T-helper 2 cell treated with Interferon-gamma antibody and Interleukin-4, amounts not matched to agents 5 μg/mL and 100 μg/mL, for 36 hours (primary cell): ENCODE measurements at places on chromosomes 6 and 20.

DNA sequence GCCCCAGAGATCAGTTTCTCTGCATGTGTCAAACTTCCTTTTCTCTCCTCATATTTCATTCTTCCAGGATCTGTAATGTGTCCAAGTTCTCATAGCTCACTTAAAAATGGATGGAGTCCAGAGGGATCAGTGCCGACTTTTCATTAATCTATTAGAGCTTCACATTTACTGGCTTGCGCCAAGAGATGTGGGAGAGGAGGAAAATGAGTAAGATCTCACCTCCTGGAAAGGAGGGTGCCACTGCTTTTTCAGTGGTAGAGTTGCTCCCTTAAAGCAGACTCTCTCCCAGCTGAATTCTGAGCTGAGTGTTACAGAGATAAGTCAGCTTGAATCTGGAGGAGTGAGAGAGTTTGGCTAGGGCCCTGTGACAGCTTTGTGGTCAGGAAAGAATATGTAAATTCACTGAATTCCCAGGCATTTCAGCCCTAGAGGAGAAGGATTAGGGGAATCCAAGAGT lies 175.9 kb downstream of the SOX4 start:
- no peak for DNase-seq

DNA sequence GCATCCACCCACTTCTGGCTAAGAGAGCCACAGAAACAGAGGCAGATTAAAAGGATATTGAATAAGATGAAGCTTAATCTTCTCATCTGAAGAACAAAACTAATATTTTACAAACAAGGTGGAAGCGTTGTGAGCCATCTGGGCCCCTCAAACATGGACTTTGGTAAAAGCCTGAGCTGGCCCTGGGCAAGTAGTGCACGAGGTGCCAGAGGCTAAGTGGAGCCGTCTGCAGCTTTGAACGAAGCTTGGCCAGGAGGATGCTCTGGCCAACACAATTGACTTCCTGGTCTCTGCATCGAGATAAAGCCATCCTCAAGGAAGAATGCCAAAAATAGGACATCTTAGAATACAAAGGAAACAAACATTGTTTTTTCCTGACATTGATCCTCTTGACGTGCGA lies 53.2 kb upstream of the PLEKHG1 start:
- no peak for DNase-seq

DNA sequence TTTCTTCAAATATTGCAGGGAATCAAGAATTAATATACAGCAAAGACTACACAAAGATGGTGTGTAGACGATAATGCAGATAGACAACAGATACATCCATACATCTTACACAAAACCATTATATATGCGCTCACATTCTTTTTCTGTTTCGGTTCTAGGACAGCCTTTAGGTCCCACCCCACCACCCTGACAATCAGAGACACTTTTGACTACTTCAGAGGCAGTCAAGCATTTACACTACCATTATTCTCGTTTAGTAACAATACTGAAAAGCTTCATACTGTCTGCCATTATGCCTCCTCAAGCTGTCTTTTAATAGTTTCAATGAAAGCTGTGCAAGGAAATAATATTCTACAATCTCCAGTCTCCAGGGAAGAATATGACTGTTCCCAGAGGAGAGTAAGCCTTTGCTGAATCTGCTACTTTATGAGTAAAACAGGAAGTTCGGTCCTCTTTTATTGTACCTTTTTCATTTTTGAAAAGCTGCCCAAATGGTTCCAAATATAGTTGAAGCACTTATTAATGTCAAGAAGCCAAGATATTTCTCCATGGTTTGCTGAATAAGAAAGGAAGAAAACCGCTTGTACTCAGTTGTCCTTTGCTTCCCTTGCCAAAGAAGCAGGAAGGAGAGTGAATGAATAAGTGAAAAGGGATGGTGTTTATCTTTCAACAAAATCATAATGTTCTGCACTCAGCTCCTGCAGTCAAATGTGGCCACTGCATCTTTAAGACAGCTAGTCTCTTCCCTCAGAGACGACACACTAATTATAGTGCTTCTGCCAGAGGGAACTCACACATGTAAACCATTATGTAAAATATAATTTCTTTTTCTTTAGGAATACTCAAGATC lies 468.3 kb downstream of the CDC5L start:
- DNase-seq: no peak

- no peak for DNase-seq
Observed at GRCh38 chr6:113971741-113972140, 793 bp upstream of the HDAC2 start.

DNA sequence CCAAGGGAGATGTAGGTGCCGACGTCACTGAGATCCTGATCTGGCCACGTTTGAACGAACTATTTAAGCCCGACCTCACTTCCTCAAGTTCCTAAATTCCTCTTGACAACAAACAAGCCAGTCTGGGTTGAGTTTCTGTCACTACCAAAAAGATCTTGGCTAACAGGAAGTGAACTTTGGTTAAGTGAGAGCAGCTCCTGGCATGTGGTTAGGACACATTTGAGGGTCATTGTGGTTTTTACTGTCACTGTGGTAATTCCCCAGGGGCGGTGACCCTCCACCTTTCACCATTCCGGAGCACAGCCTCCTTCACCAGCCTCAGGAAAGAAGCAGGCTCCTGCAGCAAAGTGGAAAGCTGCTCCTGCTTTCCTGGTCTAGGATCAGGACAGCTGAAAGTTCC lies 43.1 kb upstream of the ZNF831 start:
- peak; percentile 14 for DNase-seq

DNA sequence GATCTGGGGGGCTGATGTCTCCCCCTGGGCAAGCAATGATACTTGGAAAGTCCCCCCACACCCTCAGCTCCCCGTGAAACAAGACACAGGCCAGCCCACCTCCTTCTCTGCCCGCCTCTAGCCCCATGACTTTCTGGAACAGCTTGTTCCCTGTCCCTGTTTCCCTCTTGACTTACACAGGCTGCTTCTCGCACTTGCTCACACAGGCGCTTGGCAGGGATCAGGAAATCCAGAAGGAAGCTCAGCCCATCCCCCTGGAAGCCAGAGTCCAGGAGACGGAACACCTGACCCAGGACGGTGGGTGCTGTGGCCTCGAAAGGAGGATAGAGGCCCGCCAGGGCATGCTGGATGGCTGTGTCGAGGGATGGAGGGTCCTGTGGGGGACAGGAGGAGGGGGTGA lies 14.8 kb downstream of the KIAA1755 start:
- no peak for DNase-seq

DNA sequence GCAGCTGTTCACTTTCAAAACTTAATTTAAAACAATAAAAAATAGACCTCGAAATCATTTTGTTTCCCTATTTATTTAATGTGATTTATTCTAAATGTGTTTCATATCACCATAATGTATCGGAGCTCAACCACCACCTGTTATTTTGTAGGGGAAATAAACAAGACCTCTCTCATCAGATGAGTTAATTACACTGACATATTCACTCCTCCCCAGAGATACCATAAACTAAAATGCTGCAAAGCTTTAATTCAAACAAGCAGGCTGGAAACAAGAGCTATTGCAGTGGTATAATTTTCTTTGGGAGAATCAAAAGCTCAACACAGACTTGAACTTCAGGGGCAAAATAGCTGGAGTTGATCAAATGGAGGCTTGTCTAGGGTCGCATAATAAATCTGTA lies 303.5 kb upstream of the TSHZ2 start:
- no peak for DNase-seq

DNA sequence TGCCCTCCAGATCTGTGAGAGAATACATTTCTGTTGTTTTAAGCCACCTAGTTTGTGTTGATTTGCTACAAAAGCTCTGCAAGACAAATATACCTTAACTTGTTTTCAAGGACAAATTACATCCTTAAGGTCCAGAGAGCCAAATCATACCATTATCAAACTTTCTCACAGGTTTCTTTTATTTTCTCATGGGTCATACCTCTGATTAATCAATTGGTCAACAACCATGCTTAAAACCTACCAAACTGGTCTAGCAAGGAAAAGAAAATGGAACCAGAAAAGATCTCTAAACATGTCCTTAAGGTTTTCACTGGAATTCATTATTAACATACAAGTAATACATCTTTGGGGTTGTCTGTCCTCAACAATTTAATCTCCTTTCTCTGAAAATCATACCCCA lies 535.0 kb downstream of the CD83 start:
- no peak for DNase-seq

GRCh38 chr6:164243949-164244348 lies 829.4 kb downstream of the QKI start:
- no peak for DNase-seq

GRCh38 chr6:158517038-158517437 lies 42.9 kb upstream of the TMEM181 start:
- no peak for DNase-seq

DNA sequence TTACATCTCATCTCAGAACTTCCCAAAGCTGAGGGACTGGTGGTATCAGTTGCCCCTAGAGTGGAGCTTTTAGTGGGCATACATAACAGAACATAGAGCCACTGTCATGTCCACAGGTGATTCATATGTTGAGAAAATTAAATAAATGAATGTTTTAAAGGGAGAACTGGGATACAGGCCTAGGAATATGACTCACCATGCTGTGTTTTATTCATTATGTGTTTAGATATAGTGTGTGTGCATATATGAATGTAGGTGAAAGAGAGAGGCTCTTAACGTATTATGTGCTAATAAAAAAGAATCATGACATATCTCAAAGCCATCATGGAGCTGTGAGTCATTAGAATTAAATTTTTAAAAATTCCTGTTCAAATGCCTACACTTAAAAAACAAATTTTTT lies 332.2 kb upstream of the RSPO3 start:
- DNase-seq: no peak

DNA sequence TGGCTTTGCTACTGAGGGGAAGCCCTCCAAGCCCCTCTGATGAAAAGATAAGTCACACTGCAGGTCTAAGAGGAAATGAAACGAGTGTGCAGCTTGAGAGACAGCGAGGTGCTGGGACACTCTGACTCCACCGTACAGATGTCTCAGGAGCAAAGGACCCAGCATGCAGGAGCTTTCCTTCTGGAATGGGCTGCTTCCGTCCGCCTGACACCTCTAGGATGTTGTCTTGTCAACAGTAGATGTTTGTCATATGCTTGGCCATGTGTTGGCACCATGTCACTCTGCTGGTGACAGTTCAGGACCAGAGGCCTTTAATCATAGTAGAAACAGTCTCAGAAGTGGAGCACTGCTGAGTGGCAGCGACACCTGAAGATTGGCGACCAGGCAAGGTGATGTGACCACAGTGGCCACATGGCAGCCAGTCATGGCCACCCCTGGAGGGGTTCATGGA lies 46.7 kb downstream of the SLC24A3 start:
- DNase-seq: no peak

DNA sequence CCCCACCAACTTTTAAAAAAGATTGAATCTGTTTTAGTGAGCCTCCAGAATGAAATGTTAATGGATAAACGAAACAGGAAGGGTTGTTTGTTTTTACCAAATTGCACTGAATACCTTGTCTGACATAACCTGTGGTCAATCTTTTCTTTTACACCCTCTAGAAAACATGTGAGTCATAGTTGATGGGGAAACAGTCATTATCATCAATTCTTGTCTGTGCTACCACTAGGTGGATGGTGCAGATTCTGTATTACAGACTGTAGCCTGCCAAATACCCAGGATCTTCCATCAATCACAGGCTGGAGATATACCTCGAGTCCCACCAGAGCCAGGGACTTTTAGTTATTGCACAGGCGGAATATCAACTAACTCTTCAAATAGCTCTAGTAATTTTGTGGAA lies 29.5 kb upstream of the PKIB start:
- no peak for DNase-seq

- no peak for DNase-seq
Observed at GRCh38 chr6:16196260-16196983, 42.0 kb upstream of the GMPR start.

GRCh38 chr6:34536251-34536958 lies 19.7 kb downstream of the SPDEF start:
- no peak for DNase-seq

DNA sequence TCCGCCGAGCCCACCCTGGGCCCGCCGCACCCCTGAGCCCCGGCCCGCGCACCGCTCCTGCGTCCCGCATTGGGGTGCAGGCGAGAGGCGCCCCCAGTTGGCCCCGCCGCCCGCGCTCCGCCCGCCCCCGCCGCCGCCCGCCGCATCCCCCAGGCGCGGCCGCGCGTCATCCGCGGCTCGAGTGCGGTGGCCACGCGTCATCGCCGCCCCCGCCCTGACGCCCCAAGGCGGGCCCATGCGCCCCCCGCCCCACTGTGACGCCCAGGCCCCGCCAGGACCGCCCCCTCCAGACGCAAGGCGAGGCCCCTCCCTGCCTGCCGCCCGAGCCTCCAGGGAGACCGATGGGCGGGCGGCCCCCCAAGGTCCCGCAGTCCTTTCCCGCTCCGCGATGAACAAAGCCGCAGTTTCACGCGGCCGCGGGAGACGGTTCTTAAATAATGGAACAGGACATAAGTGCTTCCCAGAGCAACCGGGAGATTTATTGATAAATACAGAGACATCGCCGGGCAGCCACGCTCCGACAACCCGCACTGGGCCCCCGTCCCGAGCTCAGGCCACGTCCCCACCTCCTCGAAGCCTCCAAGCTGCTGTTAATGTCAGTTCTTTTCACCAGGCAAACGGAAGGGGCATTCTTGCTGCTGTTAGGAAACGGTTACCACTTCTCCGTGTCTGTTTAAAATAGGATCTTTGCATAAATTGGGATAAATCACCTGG lies at the start of gene ANKRD60:
Gene ANKRD60 (minus strand): TSS at position 170 of the 714 bp plus-strand sequence. CDS start 0 bp downstream, at position 170.
- DNase-seq: peak; percentile 62

DNA sequence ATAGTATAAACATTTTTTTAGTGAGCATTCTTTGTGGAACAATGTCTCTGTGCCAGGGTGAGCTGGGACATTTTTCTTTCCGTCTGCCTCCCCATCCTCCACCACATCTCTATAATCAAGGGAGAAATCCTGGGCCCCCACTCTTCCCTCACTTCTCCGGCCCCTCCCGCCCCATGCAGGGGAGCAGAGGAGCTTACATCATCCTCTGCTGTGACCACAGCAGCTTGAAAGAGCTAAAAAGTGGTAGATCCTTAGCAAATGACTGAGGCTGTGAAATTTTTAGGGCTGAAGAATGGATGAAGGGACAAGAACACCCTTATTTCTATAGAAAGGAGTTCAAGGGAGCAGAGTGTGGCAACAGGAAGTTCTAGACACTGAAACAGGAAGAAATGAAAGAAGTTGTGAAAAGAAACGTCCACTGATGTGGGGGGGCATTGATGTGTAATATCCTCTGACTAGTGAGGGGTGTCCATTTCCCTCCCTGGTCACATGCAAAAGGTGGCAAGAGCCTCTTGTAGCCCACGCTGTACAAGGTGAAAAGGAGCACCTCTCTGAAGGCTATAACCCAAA lies 380.3 kb upstream of the JARID2 start:
- no peak for DNase-seq

GRCh38 chr6:30793521-30794194 lies 49.3 kb upstream of the IER3 start:
- no peak for DNase-seq

- no peak for DNase-seq
Observed at GRCh38 chr20:35347011-35347410, 54.8 kb upstream of the FAM83C start.

DNA sequence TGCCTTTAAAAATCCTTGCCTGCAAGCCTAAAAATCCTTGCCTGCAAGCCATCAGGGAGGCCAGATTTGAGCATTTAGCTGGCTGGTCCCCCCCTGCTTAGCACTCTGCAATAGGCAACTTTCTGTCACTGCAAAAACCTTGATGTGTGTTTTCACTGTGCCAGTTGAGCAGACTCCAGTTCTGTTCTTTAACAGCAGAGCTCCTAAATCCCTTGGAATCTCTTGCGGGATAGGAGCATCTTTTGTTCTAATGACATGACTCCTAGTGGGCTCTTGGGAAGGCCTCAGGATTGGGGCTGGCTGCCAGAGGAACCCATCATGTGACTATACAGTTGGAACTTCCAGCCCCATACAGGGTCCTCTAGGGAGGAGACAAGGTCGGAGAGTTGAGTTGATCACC lies 50.4 kb downstream of the FAM184A start:
- DNase-seq: no peak

GRCh38 chr6:87161299-87161698 lies 5.9 kb downstream of the ZNF292 start:
- no peak for DNase-seq
